ENCODE measurements at places on chromosomes 6 and 20.
A peak's percentile ranks its signal among the peaks of the same experiment; 100 is the strongest.

- DNase-seq = no peak
Measured at GRCh38 chr6:163366288-163366687, 48.2 kb upstream of the QKI start.

DNA sequence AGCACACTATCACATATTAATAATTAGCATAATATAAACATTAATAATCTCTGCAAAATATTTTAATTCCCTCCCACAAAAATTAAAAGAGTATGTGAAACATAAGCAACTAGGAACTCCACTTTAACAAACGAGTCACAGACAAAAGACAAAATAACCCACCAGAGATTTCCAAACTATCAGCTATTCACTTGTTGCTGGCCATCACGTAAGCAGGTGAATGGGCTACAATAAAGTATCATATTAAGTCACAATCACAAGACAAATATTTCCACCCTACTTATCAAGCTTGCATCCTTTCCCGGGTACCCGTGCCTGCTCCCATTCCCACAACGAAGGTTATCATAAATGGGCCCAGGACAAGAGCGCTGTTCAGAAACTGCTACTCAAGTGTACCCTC is 2.5 kb downstream of the HDAC2 start:
- DNase-seq = no peak

GRCh38 chr6:106787327-106788196 is 158.2 kb downstream of the QRSL1 start:
- DNase-seq = no peak

DNA sequence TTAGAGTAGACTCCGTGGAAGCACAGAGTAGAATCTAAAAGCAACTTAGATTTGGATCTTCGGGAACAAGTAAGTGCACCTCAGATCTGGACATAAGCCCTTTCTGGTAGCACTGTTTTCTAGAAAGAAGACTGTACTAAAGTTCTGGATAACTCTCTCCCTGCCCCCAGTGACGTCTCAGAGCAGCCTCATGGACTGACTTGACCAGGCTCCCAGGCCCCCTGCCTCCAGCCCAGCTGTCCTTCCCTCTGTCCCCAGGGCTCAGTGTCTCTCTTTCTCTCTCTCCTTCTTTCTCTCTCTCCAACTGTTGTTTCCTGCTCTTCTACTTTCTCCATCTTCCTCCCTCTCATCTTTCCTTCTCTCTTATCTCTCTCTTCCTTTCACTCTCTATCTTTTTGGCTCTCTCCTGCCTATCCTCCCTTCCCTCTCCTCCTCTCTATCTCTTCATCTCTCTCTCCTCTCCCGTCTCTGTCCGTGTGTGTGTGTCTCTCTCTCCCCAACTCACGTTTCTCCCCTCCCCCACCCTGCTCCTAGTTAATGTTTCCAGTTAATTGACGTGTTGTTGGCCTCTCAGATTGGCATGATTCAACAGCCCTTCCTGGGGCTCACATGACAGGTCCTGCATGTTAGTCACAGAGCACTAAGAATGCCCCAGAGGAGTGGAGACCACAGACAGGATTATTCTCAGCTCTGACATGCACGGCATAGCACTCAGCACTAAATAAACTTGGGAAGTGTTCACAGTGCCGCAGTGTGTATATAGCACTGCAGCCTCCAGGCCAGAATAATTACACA is 180.4 kb upstream of the FOXQ1 start:
- DNase-seq = no peak

DNA sequence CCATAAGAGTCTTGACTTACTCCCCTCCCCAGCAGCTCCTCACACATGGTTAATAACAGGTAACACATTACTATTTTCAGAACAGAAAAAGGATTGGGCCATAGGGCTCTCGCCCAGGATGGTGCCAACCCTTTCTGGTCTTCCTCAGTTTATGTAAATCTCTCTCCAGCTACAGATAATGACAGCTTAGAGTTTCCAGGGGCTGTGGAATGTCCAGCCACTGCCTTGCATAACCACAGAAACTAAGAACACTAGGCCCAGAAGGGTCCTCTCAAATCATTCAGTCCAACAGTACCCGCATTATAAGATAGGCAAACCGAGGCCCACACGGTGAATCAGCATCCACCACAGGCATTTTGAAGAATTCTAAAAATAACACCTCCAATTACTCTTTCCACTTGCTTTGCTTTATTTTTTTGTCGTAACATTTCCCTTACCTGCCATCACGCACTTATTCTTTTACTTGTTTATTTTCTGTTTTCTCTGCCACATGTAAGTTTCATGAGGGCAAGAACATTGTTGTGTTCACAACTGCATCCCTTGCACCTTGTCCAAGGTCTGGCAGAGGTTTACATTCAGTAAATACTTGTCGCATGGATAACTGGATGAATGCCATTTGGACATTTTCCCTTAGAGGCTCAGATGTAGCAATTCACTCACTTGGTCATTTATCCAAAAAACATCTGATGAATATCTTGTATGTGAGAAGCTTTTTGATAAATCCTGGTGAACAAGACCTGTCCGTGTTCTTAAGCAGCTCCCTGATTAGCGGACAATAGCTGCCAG is 6.4 kb upstream of the SDC4 start:
- DNase-seq = peak; percentile 65

DNA sequence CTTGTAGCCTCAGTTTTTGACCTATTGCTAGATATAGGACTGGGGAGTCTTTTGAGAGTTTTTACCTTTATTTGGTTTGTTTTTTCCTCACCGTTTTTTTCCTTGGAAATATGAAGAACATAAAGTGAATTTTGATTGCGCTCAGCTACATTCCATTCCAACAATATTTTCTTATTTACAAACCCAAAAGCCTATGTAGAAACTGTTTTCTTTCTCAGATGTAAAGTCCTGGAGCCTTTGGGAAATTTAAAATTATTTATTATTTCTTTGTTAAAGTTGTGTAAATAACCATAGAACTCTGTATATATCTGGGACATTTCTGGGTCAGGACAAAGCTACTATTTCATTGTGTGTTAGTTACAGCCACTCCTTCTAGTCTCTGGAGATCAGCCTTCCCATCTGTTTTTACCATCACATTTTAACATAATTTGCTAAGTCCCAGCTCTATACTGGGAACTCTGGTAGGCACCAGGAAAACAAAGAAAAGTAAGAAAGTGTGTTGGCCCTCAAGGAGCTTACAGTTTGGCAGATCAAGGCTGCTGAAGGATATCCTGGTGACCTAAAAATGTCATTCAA is 68.8 kb downstream of the JAG1 start:
- no peak for DNase-seq

- peak; percentile 42 for DNase-seq
Measured at GRCh38 chr6:35141007-35141655, at the start of gene TCP11. TSS of gene TCP11 (minus strand) at chr6:35141339. CDS start at chr6:35140870, 469 bp downstream.

DNA sequence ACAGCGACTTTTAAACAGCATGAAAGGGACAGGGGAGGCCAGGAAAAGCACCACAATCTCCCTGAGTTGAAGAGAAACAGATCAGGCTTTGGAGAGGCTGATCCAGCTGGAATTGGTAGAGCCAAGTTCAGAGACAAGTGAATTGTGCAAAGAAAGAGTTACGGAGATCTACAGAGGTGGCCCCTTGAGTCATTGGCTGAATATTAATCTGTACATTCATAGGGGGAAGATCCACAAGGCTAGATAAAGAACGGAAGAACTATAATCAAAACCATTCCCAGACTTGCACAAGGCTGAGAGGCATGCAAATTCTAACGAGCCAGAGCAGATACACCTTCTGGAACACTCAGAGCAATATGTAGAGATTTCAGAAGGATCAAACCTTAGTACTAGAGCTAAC is 14.2 kb upstream of the FOXQ1 start:
- DNase-seq = no peak

GRCh38 chr6:137402143-137402680 is 92.0 kb downstream of the OLIG3 start:
- DNase-seq = no peak

- DNase-seq = no peak
Measured at GRCh38 chr20:47090835-47091234, 196.2 kb downstream of the EYA2 start.

- no peak for DNase-seq
Measured at GRCh38 chr6:138776659-138777058, 3.1 kb downstream of the CCDC28A start.
